CD4-positive, alpha-beta T cell treated with Interleukin-4 for 4 hours (primary cell): ENCODE measurements at places on chromosomes 4 and X.
A peak's percentile ranks its signal among the peaks of the same experiment; 100 is the strongest.

- peak; percentile 45 for DNase-seq
Measured at GRCh38 chrX:13483773-13484172, 85.6 kb upstream of the EGFL6 start.

GRCh38 chr4:83071116-83071515, 36.1 kb downstream of the COPS4 start:
- no peak for DNase-seq

- DNase-seq = no peak
Measured at GRCh38 chrX:152204919-152205318, 66.5 kb upstream of the MAGEA10 start.

GRCh38 chr4:74930162-74930561, 2.8 kb upstream of the PARM1 start:
- no peak for DNase-seq
